H1 (cell line): ENCODE measurements at places on chromosomes 6 and 20.

DNA sequence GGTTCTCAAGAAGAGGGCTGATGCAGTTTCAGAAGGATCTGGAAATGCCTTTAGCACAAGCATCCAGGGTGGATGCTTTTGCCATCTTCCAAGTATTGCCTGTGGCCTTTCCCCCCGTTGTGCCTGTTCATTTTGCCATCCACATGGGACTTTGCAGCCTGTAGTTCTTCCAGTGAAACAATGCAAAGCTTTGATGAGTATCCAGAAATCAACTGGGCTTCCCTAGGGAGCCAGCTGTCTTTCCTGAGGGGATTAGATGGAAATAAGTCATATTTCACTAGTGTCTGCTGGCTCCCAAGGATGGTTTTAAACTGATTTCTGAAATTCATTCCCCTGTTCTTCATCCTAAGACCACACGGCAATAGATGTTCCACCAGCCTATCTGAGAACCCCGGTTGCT lies 63.3 kb downstream of the CAP2 start:
- no peak overlapping the region for H3K27ac ChIP-seq
- no peaks in the 10 kb centered on the region for H3K27me3 ChIP-seq
- no peak overlapping the region for H3K4me3 ChIP-seq
- no peaks in the 10 kb centered on the region for H3K4me1 ChIP-seq

DNA sequence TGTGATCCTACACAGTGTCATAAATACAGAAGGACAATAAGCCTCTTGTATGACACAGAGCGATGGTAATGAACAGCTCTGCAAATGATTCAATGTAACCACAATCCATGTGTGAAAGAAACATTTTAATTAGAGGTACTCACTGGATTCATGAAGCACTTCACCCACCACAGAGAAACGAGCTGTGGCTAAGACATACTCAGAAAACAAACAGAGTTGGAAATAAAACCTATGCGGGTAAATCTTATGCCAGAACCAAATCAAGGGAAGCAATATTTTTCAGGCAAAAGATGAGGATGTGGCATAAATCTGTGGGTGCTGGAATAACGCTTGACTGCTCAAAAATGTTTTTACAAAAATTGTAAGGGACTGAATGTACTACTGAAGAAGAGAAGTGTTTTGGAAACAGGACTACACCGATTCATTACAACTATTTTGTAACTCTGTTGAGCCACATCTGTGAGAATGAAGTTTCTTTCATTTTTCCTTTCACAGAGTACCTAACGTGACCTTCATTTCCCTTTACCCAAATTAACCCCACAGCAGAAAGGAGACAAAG lies 112.1 kb downstream of the WDR27 start:
- H3K4me3 ChIP-seq, result no peak overlapping the region
- H3K36me3 ChIP-seq, result no peaks in the 10 kb centered on the region
- H3K27ac ChIP-seq, result no peak overlapping the region
- H3K4me1 ChIP-seq, result no peaks in the 10 kb centered on the region
- DNase-seq, result no peak
- no peaks in the 10 kb centered on the region for H3K27me3 ChIP-seq

DNA sequence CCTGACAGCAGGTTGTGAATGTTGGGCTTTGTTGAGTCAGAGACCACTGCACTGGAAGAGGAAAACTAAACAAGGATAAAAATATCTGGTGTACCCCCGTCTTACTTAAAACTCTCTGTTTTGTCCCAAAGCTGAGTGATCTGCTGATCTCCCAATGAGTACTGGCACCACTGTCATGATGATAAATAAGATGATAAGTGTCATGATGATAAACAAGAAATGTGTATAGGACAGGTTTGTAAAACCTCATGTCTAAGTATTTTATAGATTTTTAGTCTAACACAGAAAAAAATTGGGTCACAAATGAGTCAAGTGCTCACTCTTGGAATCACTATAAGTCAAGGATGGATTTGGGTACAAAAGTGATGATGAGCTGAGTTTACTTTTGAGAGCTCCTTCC lies 8.5 kb upstream of the SIM1 start:
- DNase-seq, result no peak
- no peak overlapping the region for H3K4me3 ChIP-seq
- no peaks in the 10 kb centered on the region for H3K36me3 ChIP-seq
- no peak overlapping the region for H3K27ac ChIP-seq
- no peaks in the 10 kb centered on the region for H3K4me1 ChIP-seq
- H3K27me3 ChIP-seq, result peaks cover 33% of the 10 kb centered on the region

DNA sequence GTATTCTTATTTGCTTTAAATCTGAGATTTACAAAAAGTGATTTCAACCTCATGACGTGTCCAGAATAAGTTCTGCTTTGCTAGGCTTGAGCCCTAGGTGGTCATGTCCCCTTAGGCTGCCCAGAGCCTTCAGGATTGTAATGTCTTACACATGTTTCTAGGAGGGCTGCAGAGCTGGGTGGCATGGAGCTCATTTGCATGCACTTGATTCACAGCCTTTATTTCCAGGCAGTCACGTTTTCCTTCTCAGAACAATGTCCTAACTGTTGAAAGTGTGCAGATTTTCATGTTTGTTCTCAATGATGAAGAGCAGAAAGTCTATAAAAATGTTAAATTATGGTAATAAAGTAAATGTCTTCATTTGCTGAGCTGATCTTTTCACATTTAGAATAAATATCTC lies 448.6 kb upstream of the SOX4 start:
- H3K4me3 ChIP-seq, result no peak overlapping the region
- no peaks in the 10 kb centered on the region for H3K36me3 ChIP-seq
- no peak overlapping the region for H3K27ac ChIP-seq
- no peaks in the 10 kb centered on the region for H3K4me1 ChIP-seq

GRCh38 chr6:131035582-131035981 lies 27.5 kb downstream of the EPB41L2 start:
- H3K27ac ChIP-seq, result no peak overlapping the region
- H3K4me3 ChIP-seq, result no peak overlapping the region
- H3K4me1 ChIP-seq, result no peaks in the 10 kb centered on the region

DNA sequence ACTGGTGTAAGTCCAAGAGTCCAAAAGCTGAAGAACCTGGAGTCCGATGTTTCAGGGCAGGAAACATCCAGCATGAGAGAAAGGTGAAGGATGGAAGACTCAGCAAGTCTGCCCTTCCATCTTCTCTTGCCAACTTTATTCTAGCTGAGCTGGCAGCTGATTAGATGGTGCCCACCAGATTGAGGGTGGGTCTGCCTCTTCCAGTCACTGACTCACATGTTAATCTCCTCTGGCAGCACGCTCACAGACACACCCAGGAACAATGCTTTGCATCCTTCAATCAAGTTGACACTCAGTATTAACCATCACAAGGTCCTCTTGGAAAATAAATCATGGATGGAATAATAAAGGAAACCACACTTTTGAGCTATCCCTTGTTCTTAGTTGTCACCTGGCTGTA lies 121.2 kb downstream of the MAP3K7 start:
- H3K27me3 ChIP-seq, result no peaks in the 10 kb centered on the region

GRCh38 chr6:79762370-79762769 lies 131.2 kb downstream of the SH3BGRL2 start:
- no peaks in the 10 kb centered on the region for H3K4me1 ChIP-seq
- no peaks in the 10 kb centered on the region for H3K36me3 ChIP-seq
- H3K27me3 ChIP-seq, result no peaks in the 10 kb centered on the region
- no peak overlapping the region for H3K4me3 ChIP-seq
- DNase-seq, result no peak
- H3K27ac ChIP-seq, result no peak overlapping the region

- H3K27me3 ChIP-seq, result no peaks in the 10 kb centered on the region
- no peak overlapping the region for H3K27ac ChIP-seq
- H3K4me3 ChIP-seq, result no peak overlapping the region
- peak; percentile 25 for DNase-seq
- no peaks in the 10 kb centered on the region for H3K4me1 ChIP-seq
These were observed 27.5 kb upstream of the BCLAF1 start for GRCh38 chr6:136317021-136317694.

DNA sequence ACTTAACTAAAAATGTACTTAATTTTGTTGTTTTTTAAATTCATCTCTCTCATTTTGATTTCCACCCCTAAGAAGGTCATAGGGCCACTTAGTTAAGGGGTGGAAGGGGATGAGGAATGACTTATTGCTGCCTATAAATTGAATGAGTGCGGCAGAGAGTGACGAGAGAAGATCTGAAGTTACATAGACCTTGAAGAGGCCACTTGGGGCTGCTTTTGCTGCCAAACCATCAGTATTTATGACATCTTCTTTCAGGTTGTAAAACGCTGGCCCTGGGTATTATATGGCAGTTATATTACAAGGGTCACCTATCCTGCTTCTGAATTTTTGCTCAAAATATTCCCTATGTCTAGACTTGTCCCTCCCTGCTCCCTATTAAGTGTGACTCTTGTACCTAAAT lies 119.6 kb upstream of the RIMS1 start:
- H3K27ac ChIP-seq, result no peak overlapping the region
- no peak overlapping the region for H3K4me3 ChIP-seq
- no peaks in the 10 kb centered on the region for H3K4me1 ChIP-seq
- no peaks in the 10 kb centered on the region for H3K27me3 ChIP-seq
- H3K36me3 ChIP-seq, result no peaks in the 10 kb centered on the region

GRCh38 chr20:32524829-32525501 lies 60.2 kb downstream of the NOL4L start:
- no peaks in the 10 kb centered on the region; the same call in 1 of the 2 replicates for H3K36me3 ChIP-seq
- peaks cover 13% of the 10 kb centered on the region for H3K4me1 ChIP-seq
- no peaks in the 10 kb centered on the region; the same call in 1 of the 2 replicates for H3K27me3 ChIP-seq
- no peak overlapping the region for H3K27ac ChIP-seq
- H3K4me3 ChIP-seq, result no peak overlapping the region
- no peak for DNase-seq
